ENCODE measurements at places on chromosomes 1 and 21. TPM values are rescaled to one million over a fixed set of nuclear protein-coding genes. Genes with fewer than 3 reads are reported as not detected.

DNA sequence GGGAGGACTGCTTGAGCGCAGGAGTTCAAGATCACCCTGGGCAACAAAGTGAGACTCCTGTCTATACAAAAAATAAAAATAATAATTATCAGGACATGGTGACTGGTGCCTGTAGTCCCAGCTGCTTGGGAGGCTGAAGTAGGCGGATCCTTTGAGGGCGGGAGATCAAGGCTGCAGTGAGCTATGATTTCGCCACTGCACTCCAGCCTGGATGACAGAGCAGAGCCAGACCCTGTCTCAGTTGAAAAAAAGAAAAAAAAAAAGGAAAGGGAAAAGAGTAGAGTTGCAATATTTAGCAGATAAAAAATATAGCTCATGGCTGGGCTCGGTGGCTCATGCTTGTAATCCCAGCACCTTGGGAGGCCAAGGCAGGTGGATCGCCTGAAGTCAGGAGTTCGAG, 3.3 kb upstream of the S1PR1 start:
- DNase-seq: no peak

DNA sequence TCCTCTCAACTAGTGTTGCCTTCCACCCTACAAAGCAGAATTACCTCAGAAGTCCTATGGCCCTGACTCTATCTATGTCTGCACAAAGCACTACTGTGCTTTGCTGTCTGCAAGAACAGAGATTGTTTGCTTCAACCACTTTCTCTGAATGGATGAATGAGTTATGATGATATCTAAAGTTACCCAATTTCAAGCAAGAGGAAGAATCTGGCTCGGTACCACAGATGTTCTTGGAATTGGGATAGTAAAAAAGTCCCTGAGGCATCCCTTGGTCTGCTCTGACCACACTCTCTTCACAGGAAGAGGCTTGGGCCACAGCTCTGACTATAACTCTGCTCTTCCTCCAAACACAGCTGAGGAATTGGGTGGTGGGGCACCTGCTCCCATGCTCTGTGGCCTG, 31.2 kb downstream of the MTARC1 start:
- DNase-seq: no peak

DNA sequence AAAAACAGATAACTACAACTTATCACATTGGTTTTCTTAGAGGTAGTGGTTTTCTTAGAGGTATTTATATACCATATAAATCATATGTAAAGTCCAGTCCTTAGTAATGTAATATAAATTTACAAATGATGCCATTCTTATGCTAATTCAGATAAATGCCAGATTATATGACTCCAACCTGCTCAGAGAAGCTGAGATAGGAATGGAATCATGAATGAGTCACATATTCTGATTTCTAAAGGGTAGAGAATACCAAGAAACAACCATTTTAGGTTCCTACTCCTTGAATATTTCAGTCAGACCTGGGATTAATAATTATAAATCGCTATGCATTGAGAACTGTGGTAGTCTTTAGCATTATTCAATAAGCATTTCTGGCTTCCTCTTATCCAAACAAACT, 760.1 kb upstream of the NEGR1 start:
- no peak for DNase-seq

DNA sequence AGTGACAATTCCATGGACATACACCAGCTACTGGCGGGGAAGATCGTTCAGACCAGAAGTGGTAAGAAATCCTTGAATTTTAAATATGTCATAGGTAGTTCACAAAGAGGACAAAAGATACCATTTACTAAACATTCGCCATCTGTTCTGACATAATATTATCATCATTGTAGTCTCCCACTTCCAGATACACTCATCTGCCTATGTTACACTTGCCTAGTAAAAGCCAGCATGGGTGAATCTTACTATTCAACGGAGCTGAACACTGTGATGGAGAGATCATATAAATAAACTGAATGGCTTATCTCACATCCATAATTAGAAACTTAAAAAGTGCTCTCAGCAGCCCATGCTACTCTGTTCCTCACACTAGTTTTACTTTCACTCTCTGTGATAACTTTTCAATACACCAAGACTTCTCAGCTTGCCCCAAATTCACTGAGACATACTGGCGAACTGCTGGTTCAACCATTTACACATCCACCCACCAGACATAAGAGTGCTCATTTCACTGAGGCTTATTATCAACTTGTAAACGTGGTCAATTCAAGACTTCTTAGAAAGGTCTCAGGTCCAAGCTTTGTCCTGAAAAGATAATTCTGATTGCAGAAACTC, 463 bp upstream of the PRRC2C start:
- DNase-seq: no peak

DNA sequence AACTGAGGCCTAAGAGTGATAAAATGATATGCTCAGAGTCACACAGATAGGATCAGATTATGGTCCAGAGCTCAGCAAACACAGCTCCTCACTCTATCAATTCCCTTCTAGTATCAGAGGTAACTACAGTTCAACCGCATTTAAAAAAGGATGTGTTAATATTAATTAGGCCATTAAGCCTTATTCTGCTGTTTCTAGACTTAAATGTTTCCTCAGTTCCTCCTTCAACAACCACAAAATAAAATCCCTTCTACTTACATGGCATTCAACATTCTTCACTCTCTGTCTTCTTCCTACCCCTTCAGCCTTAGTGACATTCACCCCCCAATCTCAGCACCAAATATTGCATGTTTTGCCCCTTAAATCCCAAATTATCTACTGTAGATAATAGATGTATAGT, 254.9 kb downstream of the PLPP3 start:
- DNase-seq: no peak

DNA sequence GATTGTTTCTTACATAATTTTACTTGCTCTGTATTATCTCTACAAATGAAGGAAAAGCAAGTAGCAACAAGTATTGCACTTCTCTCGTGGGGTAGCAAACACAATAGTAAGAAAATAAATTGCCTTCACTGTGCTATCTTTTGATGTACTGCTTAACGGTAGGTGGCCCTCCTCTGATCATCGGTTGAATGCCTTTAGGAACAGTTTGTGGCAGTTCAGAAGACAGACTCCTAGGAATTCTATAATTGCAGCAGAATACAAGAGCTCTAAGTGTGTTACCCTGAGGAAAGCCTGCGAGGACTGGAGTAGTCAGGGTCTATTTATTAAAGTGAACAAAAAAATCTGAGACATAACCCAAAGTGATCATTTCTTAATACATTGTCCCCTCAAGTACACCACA, 1135.9 kb downstream of the KCNT2 start:
- DNase-seq: no peak

DIO1 gene
- total RNA-seq: not detected

- no peak for DNase-seq
Measured at GRCh38 chr1:220813013-220813412, 26.3 kb downstream of the MTARC1 start.

ACAP3 gene
- total RNA-seq: 9.6 TPM

DNA sequence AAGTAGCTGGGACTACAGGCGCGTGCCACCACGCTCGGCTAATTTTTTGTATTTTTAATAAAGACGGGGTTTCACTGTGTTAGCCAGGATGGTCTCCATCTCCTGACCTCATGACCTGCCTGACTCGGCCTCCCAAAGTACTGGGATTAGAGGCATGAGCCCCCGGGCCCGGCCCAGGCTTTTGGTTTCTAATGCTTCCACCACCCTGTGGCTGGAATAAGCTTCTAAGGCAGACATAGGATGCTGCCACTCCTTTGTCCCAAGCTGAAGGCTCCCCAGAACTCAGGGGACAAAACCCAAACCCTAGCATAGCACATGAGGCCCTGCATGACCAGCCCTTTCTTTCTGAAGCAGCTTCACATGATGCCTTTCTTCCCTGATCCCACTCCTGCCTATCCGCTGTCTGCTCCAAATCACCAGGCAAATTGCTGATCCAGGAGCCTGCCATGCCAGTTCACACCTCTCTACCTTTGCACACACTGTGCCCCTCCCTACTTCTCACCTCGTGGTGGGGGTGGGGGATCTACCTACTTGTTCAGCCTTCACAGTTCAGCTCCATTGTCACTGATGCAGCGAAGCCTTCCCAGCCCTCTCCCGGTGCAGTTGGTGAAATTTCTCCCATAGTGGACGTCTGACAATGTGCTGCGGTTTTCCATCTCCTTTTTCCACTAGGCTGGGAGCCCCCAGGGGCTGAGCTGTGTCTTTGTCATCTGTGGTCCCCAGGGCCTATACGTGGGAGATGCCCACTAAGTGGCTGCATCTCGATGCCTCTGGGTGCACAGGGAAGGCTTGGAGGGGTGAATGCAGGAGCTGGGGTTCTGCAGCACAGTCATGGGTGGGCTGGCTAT, 6.9 kb downstream of the PTPRU start:
- DNase-seq: no peak

- no peak for DNase-seq
Measured at GRCh38 chr1:13523780-13524477, 10.1 kb upstream of the LRRC38 start.

DNA sequence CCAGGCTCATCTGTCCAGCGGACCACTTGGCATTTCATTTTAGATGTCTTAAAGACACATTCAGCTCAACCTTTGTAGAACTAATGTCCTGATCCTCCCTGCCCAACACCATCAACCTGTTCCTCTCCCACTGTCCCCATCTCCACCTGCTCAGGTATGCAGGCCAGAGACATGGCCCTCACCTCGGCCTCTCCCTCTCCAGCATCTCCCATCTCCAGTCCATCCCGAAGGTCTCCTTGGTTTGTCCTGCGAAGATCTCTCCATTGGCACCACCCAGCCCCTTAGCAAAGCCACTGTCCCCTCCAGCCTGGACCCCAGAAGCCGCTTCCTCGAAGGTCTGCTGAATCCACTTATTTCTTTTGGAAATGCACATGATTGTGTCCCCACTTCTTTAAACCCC, 20.9 kb upstream of the KCNC4 start:
- DNase-seq: no peak

DNA sequence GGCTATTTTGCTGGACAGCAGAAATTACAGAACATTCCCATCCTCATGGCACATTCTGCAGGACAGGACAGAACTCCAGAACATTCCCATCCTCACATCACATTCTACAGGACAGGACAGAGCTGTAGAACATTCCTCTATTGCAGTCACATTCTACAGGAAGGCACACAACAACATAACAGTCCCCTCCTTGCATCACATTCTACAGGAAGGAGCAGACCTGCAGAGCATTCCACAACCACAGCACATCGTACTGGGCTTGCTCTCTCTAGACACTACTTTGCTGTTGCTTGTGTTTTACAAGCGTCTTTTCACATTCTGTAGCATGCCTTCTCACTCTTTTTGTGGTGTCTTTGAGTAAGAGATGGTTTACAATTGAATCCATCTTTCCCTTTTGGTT, 26.8 kb upstream of the ABCB10 start:
- DNase-seq: no peak

MAP3K21 gene
- 22.9 TPM for total RNA-seq

FUBP1 gene
- 124 TPM for total RNA-seq

EXO1 gene
- total RNA-seq: 144 TPM

INKA2 gene
- total RNA-seq: 1.6 TPM

- DNase-seq: no peak
Measured at GRCh38 chr1:27033043-27033746, 20.5 kb upstream of the TENT5B start.

- DNase-seq: peak; percentile 14
Measured at GRCh38 chr21:45607021-45607908, 36.3 kb upstream of the PCBP3 start.

- no peak for DNase-seq
Measured at GRCh38 chr21:29477347-29477746, 178.6 kb downstream of the BACH1 start.

- DNase-seq: no peak
Measured at GRCh38 chr1:208242941-208243526, 1.1 kb downstream of the PLXNA2 start.

DNA sequence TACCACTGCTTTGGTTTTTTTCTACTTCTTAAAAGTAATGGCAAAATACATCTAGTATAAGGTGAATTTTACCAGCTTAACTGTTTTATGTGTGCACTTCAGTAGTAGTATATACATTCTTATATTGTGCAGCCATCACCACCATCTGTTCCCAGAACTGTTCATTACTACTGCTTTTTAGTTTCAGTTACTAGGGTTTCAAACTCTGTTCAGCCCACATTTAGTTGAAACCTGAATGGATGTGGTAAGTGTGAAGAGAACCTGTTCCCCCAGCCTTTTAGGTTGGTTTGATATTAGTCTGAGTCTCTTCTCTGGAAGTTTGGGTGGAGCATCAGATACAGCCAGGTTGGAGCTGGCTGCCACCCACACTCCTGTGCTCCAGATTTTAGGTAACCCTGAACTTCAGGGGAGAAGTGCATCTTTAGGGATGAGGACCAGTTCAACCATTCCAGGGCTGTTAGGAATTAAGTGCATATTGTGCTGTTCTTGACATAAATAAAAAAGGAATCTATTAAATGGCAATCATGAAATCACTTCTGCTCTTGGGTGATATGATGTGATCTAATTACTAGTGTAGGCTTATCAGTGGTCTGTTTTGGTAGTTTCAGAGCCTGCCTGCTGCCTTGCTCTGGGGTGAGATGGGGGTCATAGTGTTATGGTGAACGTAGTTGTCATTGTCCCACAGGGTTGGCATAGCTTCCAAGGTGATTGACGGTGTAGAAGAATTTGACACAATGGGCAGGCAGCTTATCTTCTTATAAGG, 32.1 kb downstream of the URB2 start:
- DNase-seq: no peak

DNA sequence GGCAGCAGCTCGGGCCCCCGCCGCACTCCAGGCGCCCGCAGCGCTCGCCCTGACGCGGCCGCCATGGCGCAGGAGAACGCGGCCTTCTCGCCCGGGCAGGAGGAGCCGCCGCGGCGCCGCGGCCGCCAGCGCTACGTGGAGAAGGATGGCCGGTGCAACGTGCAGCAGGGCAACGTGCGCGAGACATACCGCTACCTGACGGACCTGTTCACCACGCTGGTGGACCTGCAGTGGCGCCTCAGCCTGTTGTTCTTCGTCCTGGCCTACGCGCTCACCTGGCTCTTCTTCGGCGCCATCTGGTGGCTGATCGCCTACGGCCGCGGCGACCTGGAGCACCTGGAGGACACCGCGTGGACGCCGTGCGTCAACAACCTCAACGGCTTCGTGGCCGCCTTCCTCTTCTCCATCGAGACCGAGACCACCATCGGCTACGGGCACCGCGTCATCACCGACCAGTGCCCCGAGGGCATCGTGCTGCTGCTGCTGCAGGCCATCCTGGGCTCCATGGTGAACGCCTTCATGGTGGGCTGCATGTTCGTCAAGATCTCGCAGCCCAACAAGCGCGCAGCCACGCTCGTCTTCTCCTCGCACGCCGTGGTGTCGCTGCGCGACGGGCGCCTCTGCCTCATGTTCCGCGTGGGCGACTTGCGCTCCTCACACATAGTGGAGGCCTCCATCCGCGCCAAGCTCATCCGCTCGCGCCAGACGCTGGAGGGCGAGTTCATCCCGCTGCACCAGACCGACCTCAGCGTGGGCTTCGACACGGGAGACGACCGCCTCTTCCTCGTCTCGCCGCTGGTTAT, 2.8 kb downstream of the KCNJ9 start:
- DNase-seq: peak; percentile 42

Measured in NCI-H460 (cell line).